Right renal pelvis (tissue), 4 donors: ENCODE measurements at places on chromosomes 7 and 10.

DNA sequence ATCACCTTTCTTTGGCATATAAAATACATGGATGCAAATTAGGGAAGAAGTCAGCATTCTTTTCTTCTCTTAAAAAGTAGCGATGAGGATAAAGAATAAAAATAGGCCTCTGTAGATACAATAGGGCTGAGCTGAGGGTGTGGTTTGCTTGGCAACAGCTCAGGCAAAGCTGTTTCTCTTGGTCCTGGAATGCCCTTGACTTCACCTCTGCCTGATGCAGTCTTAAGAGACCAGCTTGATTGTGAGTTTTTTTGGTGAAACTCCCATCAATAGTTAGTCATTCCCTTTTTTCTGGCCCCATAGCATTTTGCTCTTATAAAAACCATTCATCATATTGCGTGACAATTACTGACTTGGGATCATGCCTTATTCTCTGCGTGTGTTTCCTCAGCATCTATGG, 42.1 kb upstream of the MKLN1 start:
- no peak for DNase-seq

GRCh38 chr7:105752671-105753275, 123.6 kb downstream of the ATXN7L1 start:
- no peak for DNase-seq

DNA sequence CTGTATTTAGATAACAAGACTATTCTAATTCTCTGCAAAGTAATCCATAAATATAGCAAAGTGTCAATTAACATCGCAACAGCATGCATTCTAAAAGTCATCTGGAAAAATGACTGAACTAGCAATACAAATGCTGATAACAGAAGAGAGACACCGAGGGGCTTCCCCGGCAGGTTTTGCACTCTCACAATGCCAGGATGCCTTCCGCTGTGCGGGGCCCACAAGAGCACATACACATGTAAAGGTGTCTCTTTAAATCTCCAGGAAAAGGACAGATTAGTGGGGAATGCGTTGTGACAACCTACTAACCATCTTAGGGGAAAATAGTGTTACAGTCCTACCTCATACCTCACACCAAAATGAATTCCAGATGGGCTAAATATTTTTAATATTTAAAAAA, 86.9 kb downstream of the CXCL12 start:
- DNase-seq = no peak

DNA sequence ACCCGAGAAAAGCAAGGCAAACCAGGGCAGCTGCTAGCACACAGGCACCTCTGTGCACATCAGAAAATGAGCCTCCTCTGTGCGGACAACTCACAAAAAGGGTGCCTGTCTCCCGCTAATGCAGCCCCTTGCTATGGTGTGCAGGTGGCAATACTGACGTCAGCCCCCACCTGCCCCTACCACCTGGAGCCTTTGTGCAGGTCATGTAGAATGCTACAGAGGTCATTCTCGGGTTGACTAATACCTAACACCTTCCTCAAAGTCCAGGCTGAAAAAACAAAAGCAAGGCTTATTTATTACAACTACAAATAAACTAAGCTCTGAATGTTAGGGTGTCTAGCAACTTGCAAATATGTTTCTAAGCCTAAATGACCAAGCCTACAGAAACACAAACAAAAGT, 13.9 kb downstream of the PIP4K2A start:
- no peak for DNase-seq

- DNase-seq = no peak
These were observed 55.5 kb downstream of the AOAH start for GRCh38 chr7:36668750-36669149.

DNA sequence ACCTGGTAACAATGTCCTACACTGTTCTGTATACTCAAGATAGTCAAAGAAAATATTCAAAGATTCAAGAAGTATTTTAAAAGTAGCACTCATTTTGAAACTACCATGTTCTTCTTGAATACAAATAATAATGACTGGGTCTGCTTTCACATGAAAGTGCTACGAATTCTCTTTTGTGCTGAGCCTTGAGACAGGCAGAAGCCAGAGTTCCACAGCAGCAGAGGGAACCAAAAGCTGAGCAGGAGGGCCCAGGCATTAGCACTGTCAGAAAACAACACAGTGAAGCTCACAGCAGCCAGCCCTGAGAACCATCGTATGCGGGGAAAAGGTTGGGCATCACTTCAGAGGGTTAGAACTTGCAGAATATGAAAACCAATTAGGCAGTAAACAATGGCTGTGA, 38.9 kb downstream of the ANKMY2 start:
- DNase-seq = no peak

GRCh38 chr7:139583826-139584553, 60.5 kb downstream of the CLEC2L start:
- DNase-seq = no peak

DNA sequence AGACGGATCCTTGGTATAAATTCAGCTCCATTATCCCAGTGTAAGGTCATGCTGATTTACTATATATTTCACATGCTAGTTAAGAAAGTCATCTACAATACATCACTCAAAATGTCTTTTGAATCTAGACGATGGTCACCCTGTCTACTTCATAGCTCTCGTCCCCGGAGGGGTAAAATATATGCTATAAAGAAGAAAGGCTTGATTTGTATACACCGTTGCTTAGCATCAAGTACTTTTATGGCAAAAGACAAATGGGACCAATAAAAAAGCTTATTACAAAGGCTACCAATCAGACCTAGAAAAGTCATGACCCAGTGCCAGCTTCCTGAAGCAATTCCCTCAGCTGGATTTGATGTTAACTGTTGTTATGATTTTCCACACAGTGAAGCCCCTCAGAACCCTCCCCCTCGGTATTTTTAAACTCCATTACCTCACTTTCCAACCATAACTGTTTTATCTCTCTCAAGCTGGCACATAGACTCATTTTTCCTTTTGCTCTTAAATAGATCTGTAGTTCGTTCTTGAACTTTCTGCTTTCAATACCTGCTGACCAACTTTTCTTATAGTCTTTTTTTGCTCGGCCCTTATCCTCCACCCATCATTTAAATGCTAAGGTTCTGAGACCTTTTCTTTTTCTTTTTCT, 104.9 kb downstream of the DOCK4 start:
- no peak for DNase-seq

GRCh38 chr10:105062951-105063350, 421.9 kb downstream of the SORCS3 start:
- peak; percentile 35 for DNase-seq

DNA sequence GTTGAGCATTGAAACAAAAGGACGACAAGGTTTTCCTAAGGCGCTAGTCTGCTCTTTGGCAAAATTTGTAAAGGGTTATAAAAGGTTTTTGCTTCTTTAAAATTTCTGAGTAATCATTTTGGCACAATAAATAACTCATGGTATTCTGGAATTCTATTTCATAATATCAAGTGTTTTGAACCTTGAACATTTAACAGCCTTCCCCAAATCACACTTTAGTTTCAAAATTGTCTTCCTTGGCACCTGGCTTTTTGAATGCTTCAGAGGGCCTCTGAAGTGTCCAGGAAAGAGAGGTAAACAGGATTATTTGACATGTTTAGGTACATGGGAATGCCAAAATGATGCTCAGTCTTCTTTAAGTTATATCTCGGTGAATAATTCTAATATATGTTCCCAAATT, 220.8 kb downstream of the PHF14 start:
- DNase-seq = no peak

- DNase-seq = no peak
These were observed 19.8 kb downstream of the ZNF467 start for GRCh38 chr7:149753375-149754233.

GRCh38 chr7:55521512-55521911, 50.8 kb downstream of the VOPP1 start:
- DNase-seq = no peak

- DNase-seq = no peak
These were observed 39.8 kb downstream of the PIP4K2A start for GRCh38 chr10:22674573-22674930.

DNA sequence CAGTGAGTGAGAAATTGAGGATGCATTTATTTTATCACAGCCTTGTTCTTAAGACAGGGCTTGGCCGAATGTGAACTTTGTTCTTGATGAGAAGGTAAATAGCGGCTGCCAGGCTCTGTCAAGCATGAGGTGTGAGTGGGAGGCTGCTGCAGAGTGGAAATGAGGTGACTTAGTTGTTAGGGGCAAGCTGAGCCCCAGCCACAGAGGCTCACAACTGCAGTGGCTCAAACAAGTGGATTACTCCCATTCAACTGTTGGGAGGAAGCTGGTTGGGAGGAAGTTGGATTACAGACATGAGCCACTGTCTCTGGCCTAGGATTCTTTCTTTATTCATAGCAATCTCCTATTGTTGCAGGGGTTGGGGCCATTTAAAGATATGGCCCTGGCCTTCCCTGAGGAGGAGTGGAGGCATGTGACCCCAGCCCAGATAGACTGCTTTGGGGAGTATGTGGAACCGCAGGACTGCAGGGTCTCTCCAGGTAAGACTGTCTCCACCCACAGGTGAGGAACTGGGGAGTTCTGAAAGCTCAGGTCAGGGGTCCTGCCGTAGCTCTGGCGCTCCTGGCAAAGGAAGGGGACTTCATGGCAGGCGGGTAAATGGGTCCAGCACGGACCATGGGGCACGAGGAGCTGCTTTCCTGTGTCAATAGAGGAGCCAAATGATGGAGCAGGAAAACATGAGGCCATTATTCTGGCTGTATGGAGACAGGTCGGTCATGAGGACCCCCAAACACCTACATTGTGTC, 7.1 kb downstream of the ZSCAN25 start:
- no peak for DNase-seq

DNA sequence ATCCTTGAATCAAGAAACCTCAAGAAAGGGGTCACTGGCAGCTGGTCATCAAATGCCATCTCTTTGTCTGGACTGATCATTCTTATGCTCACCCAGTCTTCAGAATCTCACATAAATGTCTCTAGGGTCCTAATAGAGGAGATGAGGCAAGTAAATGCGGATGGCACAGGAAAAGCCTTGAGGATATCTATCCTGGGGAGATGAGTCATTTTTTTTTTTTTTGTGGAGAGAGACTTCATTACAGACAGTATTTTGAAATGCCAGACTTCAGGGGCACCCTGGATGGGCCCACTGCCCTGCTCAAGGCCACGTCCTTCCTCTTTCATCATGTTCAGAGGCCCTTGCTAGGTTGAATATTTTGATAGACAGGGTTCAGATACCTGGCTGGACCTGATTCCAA, 19.5 kb upstream of the PLPP4 start:
- DNase-seq = no peak

- no peak for DNase-seq
These were observed 357.0 kb upstream of the MKI67 start for GRCh38 chr10:128483216-128483615.

DNA sequence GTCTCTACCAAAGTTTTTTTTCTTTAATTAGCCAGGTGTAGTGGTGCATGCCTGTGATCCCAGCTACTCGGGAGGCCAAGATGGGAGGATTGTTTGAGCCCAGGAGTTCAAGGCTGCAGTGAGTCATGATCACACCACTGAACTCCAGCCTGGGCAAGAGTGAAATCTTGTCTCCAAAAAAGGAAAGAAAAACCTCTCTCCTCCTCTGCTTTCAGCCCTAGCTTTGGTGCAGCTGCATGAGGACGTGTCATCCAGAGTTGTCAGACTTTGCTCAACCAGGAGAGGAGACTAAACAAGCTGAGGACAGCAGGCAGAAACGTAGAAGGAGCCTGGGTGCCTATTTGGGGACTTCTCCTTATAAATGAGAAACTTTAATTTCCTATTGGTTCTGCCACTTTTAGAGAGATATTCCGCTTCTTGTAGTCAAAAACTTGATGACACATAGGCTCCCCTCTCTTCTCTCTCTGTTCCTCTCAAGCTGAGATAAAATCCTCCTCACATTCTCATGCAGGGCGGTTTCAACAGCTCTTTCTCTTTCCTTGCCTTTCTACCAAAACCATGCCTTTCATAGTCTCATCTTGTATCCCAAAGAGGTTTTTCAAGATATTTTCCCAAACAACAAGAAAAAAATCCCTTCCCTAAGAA, 205.4 kb downstream of the ARHGAP12 start:
- DNase-seq = no peak

DNA sequence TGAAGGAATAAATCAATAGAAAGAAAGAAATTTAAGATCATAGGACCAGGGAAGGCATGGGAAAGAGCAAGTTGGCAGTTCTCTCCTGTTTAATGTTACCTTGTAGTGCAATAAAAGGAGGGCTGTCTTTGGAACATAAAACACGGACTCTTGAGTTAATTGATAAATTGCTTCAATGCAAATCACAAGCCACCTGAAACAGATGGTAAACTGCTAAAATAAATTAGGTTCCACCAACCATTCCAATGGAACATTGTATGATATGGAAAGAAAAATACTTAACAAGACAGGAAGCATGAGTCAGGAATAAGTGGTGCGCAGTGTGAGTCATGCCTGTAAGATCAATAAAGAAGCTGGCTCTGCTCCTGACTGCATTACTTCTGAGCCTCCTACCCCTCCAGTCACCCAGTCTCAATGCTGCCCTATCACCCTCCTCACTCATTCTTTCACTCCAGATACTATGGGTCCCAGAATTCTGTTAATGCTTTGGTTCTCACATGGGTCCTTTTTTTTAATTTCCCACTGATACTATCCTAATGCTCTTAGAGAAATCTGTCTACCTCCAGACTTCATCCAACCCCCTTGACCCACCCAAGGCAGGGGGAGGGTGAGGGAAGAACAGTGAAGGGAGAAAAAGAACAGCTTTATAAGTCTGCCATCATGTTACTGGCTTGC, 78.9 kb downstream of the LRRC17 start:
- no peak for DNase-seq

DNA sequence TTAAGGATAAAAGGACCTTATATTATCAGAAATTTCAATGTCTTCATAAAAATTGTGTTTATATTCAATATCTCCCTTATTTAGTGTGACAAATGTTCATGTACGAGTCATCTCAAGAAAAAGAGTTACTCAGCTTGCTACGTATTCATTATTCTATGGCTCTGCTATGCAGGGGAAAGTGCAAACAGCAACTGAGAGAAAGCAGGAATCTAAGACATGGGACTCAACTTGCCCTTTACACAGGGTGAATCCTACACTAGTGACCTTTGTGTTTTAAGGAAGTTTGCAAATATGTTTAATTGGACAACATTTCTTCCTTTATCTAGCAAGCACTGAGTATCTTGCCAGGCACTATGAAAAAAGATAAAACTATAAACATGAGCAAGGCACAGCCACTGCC, 104.7 kb downstream of the NPSR1 start:
- DNase-seq = no peak

DNA sequence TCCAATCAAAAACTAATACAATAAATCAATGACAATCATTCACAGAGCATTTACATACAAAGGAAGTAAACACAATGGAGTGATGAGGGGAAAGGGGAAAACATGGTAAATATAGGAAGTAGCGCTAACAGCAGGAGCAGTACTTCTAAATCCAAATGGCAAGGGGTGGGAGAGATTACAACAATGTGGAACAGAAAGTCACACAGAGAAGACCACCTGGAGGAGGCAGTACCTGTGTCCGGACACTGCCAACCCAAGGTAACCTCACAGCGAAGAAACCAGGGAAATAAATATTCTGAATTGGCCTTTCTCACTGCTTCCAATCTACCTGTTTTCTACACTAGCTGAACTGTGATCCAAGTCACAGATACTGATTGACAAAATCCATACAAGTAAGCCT, 58.2 kb downstream of the ABI1 start:
- DNase-seq = no peak

GRCh38 chr10:93512565-93512964, 16.2 kb downstream of the CEP55 start:
- no peak for DNase-seq

- DNase-seq = no peak
These were observed 425 bp downstream of the TLL2 start for GRCh38 chr10:96513305-96513697.

GRCh38 chr10:110002801-110003523, 4.8 kb upstream of the ADD3 start:
- DNase-seq = no peak
